ENCODE measurements at places on chromosomes 5 and 9. TPM values are rescaled to one million over a fixed set of nuclear protein-coding genes. Genes with fewer than 3 reads are reported as not detected.

DNA sequence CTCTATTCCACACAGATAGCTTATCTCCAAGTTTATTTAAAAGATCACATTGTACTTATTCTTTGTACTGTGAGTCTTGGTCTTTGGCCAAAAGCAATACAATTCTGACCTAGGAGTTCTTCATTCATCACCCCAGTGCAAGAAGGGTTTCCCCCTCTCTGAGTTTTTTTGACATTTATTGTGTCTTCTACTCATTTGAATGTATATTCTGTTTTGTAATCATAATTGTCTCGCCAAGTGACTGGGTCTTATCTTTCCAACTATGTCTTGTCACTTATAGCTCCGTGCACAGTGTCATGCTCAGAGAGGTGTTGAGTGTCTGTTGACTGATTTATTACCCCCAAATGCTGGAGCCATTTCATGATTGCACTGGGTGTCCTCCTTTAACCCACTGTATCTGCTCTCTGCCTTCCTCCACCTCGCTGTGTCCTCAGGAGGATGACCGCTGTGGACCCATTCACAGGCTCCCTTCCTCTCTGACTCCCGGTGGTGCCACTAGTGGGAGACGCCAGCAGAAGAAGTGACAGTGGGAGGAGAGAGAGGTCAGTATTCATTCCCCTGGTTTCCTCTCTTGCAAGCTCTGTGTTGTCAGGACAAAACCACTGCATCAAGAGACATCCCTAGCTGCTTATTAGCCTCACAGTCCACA, 11.2 kb upstream of the TRIO start:
- H3K27me3 ChIP-seq: no peaks in the 10 kb centered on the region
- no peak overlapping the region for H3K4me3 ChIP-seq
- no peak for DNase-seq
- H3K36me3 ChIP-seq: no peaks in the 10 kb centered on the region
- no peaks in the 10 kb centered on the region for H3K4me1 ChIP-seq
- H3K27ac ChIP-seq: no peak overlapping the region

- H3K27ac ChIP-seq: no peak overlapping the region
- H3K36me3 ChIP-seq: no peaks in the 10 kb centered on the region
- no peak for DNase-seq
- H3K4me1 ChIP-seq: peaks cover 6% of the 10 kb centered on the region
- no peak overlapping the region for H3K4me3 ChIP-seq
Measured at GRCh38 chr5:149604321-149604720, 23.0 kb downstream of the ARHGEF37 start.

- peak overlapping the region; percentile 62 for H3K4me3 ChIP-seq
- DNase-seq: peak; percentile 80
- H3K27ac ChIP-seq: no peak overlapping the region
- peaks cover 37% of the 10 kb centered on the region for H3K4me1 ChIP-seq
- H3K36me3 ChIP-seq: no peaks in the 10 kb centered on the region
Measured at GRCh38 chr5:91052977-91053740, 330.0 kb downstream of the ARRDC3 start.

GRCh38 chr5:164202338-164202737, 696.9 kb downstream of the MAT2B start:
- H3K36me3 ChIP-seq: no peaks in the 10 kb centered on the region
- H3K4me1 ChIP-seq: no peaks in the 10 kb centered on the region
- DNase-seq: no peak

- peak overlapping the region; percentile 40 for H3K27ac ChIP-seq
- peak overlapping the region; percentile 16 for H3K4me3 ChIP-seq
- no peaks in the 10 kb centered on the region for H3K27me3 ChIP-seq
- peak; percentile 55 for DNase-seq
Measured at GRCh38 chr5:148746826-148747535, 79.4 kb upstream of the ADRB2 start.

GRCh38 chr9:75019022-75019421, 9.1 kb downstream of the CARNMT1 start:
- H3K4me1 ChIP-seq: no peaks in the 10 kb centered on the region
- H3K4me3 ChIP-seq: no peak overlapping the region
- no peak for DNase-seq
- no peak overlapping the region for H3K27ac ChIP-seq
- no peaks in the 10 kb centered on the region for H3K27me3 ChIP-seq

GRCh38 chr5:10684303-10685086, 76.5 kb downstream of the DAP start:
- DNase-seq: no peak
- no peak overlapping the region for H3K27ac ChIP-seq
- H3K27me3 ChIP-seq: no peaks in the 10 kb centered on the region
- H3K4me3 ChIP-seq: no peak overlapping the region
- peaks cover 17% of the 10 kb centered on the region for H3K4me1 ChIP-seq

GRCh38 chr9:26669701-26670670, 222.6 kb downstream of the CAAP1 start:
- no peaks in the 10 kb centered on the region for H3K4me1 ChIP-seq
- no peaks in the 10 kb centered on the region for H3K27me3 ChIP-seq

Gene SH3GL2
- polyA plus RNA-seq: not detected

Gene CTSL
- polyA plus RNA-seq: 22.0 TPM

Gene F12
- polyA plus RNA-seq: 1.4 TPM

DNA sequence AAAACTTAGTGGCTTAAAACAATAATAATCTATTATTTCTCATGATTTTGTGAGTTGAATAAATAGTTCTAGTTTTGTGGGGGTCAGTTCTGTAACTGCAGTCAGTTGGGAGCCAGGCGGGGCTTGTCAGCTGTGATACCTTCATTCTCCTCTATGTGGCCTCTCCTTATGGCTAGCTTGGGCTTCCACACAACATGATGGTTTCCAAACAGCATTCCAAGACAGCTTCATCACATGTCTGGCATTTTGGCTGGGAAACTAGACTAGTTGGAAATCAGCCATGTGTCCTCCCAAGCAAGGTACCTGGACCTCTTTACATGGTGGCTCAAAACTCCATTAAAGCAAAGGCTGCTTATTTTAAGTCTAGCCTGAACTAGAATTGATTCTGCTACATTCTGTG, 61.4 kb upstream of the RANBP3L start:
- H3K27ac ChIP-seq: no peak overlapping the region
- no peak for DNase-seq
- no peaks in the 10 kb centered on the region for H3K4me1 ChIP-seq

GRCh38 chr5:75706775-75707174, 10.5 kb downstream of the POC5 start:
- peaks cover 14% of the 10 kb centered on the region for H3K4me1 ChIP-seq
- DNase-seq: no peak
- H3K4me3 ChIP-seq: no peak overlapping the region
- peaks cover 81% of the 10 kb centered on the region for H3K36me3 ChIP-seq

Gene SLC45A2
- polyA plus RNA-seq: not detected

GRCh38 chr9:102631559-102631958, 363.6 kb upstream of the CYLC2 start:
- H3K4me1 ChIP-seq: no peaks in the 10 kb centered on the region
- H3K27ac ChIP-seq: no peak overlapping the region
- H3K4me3 ChIP-seq: no peak overlapping the region
- no peaks in the 10 kb centered on the region for H3K36me3 ChIP-seq
- no peak for DNase-seq

DNA sequence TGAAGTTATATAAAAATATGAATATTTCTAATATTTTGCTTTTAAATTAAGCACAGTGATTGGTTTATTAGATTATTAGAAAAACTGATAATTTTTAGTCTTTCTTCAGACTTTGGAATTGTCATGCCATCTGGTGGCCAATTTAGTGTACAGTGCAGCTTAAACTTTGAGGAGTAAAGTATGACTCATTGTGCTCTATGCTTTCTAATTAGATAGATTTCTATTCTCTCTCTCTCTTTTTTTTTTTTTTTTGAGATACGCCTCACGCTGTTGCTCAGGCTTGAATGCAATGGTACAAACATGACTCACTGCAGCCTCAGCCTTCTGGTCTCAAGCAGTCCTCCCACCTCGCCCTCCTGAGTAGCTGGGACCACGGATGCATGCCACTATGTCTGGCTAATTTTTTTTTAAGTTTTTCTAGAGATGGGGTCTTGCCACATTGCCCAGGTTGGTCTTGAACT, 42.1 kb upstream of the GPR21 start:
- H3K36me3 ChIP-seq: peaks cover 41% of the 10 kb centered on the region
- H3K4me1 ChIP-seq: no peaks in the 10 kb centered on the region
- no peak overlapping the region for H3K27ac ChIP-seq
- H3K27me3 ChIP-seq: no peaks in the 10 kb centered on the region
- peak; percentile 53 for DNase-seq

DNA sequence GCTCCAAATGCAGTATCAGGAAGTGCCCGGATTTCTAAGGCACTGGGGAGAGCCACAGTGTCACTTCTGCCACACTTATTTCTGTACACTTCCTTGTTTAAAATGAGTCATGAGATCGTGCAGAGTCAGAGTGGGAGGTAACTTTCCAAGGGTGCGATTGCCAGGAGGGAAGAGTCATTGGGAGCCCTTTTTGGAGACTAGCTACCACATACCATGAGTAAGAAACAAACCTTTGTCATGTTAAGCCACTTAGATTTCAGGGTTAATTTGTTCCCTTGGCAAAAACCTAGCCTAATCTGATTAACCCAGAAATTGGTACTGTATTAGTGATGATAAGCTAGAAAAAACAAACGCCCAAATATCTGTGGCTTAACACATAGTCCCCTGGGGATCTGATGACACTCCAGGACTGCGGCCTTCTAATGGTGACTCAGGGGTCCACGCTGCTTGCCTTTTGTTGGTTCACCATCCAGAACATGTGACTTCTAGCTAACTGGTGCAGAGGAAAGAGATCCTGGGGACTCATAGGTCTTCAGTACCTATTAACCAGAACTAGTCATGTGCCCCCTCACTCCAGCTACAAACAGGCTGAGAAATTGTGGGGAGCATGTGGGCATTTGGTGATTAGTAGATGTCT, 48.6 kb upstream of the TLE1 start:
- DNase-seq: peak; percentile 77
- H3K27me3 ChIP-seq: no peaks in the 10 kb centered on the region
- H3K27ac ChIP-seq: no peak overlapping the region
- no peaks in the 10 kb centered on the region for H3K36me3 ChIP-seq
- H3K4me1 ChIP-seq: peaks cover 8% of the 10 kb centered on the region

Gene SPINK7
- polyA plus RNA-seq: not detected

DNA sequence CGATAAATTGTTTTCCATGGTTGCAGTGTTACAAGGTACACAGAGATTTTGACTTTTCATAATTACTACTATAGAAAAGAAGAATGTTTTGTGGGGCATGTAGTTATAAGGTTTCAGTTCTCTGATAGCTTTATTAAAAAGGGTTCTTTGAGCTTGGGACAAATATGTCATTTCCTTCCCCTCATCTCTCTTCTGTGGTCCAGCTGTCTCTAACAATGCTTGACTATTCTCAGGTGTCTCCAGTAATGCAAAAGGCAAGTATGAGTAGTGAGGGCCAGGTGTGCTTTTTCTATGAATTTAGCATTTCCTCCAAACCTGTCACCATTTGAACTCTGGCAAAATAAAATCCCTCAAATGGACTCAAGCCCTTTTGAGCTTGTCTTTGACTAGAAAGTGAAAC, 84.3 kb downstream of the SLF1 start:
- H3K27ac ChIP-seq: peak overlapping the region; percentile 44
- H3K4me1 ChIP-seq: no peaks in the 10 kb centered on the region
- peaks cover 58% of the 10 kb centered on the region for H3K36me3 ChIP-seq
- H3K4me3 ChIP-seq: no peak overlapping the region

DNA sequence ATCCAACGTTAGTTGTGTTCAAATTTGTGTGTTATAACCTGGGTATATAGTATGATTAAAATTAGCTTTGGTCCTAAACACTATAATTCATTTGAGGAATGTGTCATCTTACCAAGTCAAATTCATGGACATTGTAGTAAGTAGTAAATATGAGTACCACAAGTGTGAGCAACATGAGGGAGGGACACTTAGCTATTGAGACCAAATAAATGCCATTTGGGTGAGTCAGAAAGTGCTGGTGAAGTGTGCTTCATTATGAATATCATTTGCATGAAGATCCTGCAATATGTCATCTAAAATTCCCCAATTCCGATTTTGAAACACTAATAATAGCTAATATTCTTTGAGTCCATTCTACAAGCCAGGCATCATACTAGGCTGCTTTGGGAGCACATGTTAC, 336.7 kb upstream of the KIF2A start:
- H3K27ac ChIP-seq: no peak overlapping the region
- H3K4me1 ChIP-seq: no peaks in the 10 kb centered on the region
- H3K36me3 ChIP-seq: no peaks in the 10 kb centered on the region
- H3K4me3 ChIP-seq: no peak overlapping the region

Gene GMCL2
- not detected for polyA plus RNA-seq

DNA sequence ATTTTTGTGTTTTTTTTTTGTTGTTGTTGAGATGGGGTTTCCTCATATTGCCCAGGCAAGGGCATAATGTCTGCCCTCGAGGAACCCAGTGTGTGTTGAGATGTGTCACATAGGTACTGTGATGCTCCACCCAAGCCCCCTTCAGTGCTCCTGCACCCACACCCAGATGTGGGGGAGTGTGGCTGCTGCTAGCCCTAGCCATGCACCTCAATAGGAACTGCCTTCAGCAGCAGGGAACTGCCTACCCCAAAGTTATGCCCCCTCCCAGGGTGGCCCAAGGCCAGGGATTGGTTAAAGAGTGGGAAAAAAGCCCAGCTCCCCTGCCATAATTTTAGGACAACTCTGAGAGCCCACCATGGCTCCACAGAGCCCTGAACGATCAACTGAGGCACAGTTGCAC, 33.3 kb upstream of the EPB41L4B start:
- no peaks in the 10 kb centered on the region for H3K27me3 ChIP-seq
- no peak overlapping the region for H3K4me3 ChIP-seq
- H3K27ac ChIP-seq: no peak overlapping the region
- no peaks in the 10 kb centered on the region for H3K36me3 ChIP-seq
- DNase-seq: no peak

DNA sequence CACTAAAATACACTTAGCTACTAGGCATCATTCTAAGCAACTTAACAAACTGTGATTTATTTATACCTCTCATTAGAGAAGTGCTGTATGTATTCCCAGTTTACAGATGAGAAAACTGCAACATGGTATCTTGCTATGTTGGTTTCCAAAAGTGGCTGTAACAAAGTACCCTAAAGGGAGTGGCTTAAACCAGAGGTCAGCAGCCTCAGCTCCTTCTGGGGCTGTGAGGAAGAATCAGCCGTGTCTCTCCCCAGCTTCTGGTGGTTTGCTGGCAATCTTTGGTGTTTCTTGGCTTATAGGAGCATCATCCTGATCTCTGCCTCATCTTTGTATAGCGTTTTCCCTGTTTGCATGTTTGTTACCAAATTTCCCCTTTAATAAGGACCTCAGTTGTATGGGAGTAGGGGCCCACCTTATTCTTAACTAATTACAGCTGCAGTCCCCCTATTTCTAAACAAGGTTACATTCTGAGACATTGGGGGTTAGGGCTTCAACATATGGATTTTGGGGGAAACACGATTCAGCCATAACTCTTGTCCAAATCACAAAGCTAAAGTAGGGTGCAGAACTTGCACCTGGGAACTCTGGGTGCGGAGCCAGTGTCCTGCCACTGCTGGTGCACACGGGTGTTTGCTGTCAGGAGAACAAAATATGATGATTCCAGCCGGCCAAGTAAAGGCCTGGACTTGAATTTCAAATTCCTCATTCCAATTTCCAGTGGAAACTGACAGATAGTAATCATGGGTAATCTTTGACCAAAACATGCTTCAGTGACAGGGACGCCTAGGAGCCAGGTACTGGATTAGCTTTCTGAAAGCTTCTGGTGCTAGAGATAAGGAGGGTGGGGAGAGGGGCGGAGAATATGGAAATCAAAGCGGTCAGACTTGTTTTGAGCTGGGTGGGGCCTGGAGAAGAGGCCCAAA, 43.3 kb downstream of the RAI14 start:
- H3K36me3 ChIP-seq: no peaks in the 10 kb centered on the region
- no peaks in the 10 kb centered on the region for H3K27me3 ChIP-seq
- H3K4me1 ChIP-seq: no peaks in the 10 kb centered on the region
- H3K4me3 ChIP-seq: no peak overlapping the region
- no peak for DNase-seq
- no peak overlapping the region for H3K27ac ChIP-seq

Gene INSL6
- not detected for polyA plus RNA-seq

Gene C6
- polyA plus RNA-seq: not detected

Gene OR1J2
- not detected for polyA plus RNA-seq
